AG09319 (cell line): ENCODE measurements at places on chromosomes 12 and 14.

- DNase-seq, result no peak
These were observed 84.7 kb downstream of the GPATCH2L start for GRCh38 chr14:76236172-76237130.

GRCh38 chr12:128426511-128426910, 159.5 kb downstream of the TMEM132C start:
- DNase-seq, result no peak

DNA sequence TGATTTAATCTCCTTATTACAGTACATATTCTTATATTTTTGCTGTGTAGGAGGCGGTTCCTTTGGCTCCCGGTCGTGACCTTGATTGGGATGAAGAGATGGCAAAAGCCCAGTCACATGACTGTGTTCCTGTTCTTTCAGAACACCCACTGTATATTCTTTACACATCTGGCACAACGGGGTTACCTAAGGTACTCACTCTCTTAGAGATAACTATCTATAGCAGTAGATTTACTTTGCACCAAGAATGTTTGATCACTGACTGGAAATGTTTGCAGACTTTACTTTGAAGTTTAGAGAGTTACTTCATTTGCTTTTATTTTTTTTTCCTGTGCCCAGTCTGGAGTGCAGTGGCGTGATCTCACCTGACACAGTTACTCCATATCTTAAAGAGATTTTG, 65.2 kb downstream of the ACSS3 start:
- DNase-seq, result no peak

GRCh38 chr12:91639327-91639726, 456.7 kb upstream of the DCN start:
- no peak for DNase-seq

GRCh38 chr14:22026527-22026926, 352.9 kb upstream of the OR4E1 start:
- DNase-seq, result no peak
